Stimulated activated CD8-positive, alpha-beta memory T cell treated with anti-CD3 and anti-CD28 coated beads, Interleukin-15, amount 100 ng/mL, for 4 hours (primary cell): ENCODE measurements at places on chromosomes 11 and 22.
A peak's percentile ranks its signal among the peaks of the same experiment; 100 is the strongest.

- DNase-seq, result no peak
These were observed 2.1 kb upstream of the BATF2 start for GRCh38 chr11:64998690-64999431.

- no peak for DNase-seq
These were observed 26.7 kb downstream of the SERGEF start for GRCh38 chr11:17986007-17986710.

- DNase-seq, result peak; percentile 36
These were observed 98.4 kb downstream of the VPREB1 start for GRCh38 chr22:22342697-22343580.

GRCh38 chr22:50606946-50607658, 6.5 kb downstream of the MAPK8IP2 start:
- no peak for DNase-seq

DNA sequence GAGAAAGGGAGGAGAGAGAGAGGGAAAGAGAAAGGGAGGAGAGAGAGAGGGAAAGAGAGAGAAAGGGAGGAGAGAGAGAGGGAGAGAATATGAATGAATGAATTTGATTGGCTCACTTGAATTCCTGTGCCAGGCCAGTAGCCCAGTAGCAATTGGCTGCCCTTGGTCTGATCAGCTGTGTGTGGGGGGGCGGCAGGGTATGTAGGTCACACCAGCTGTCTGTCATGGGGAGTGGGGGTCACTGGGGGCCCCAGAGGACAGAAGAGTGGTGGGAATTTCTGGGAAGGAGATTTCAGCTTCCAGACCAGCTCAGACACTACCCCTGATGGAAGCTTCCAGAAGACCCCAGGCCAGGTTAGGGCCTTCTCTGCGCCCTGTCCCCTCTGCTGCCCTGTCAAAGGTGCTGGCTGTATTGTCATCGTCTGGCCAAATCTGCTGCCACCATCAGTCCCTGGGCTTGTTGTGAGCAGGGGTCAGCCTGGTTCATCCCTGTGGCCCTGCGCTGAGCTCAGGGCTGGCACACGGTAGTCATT, 21.1 kb downstream of the MPPED1 start:
- no peak for DNase-seq

GRCh38 chr22:37681556-37682049, 4.5 kb upstream of the NOL12 start:
- peak; percentile 57 for DNase-seq

DNA sequence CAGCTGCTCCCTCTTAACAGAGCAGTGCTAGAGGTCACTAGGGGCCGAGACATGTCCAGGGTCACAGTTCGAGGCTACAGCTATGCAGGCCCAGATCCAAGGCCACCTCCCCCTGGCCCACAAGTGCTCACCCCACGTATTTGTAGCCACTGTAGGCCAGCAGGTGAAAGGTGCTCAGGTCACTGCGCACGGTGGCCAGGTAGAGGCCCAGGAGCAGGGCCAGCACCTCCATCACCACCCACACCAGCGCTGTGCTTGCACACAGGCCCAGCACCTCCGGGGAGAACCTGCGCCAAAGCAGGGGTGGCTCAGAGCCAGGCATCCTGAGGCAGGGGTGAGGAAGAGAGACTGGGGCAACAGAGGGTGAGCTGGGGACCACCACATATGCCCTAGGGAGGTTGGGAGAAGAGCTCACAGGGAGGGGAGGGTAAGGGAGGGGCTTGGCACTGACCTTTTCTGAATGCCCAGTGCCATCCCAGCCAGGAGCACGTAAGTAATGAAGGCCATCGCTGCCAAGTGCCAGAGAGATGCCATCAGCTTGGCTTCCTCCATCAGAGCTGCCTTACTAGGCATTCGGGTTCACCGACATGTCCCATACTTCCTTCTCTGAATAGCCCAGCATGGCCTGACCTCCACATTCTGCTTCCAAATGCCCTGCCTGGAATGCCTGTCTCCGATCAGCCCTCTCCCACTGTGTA, 3.5 kb downstream of the YIF1A start:
- no peak for DNase-seq

GRCh38 chr11:103317118-103317517, 207.9 kb downstream of the DYNC2H1 start:
- no peak for DNase-seq

DNA sequence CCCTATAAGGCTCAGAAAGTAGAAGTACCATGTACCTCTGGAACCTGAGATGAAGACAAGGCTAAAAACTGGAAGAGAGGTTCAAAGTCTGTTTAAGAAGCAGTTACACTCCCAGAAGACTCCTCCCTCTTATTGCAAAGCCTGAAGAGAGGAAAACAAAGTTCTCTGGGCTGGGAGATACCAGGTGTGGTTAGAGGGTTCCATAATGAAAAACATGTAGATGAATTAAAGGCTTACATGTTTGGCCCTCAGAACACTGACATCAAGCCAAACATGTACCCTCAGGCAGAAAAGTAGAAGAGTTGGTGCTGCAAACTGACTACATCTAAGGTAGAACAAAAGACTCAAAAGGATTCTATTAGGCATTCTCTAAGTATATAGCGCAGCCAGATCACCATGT, 205.3 kb downstream of the TTC28 start:
- DNase-seq, result no peak

- DNase-seq, result no peak
These were observed 16.7 kb upstream of the ALDH3B2 start for GRCh38 chr11:67691149-67691548.

DNA sequence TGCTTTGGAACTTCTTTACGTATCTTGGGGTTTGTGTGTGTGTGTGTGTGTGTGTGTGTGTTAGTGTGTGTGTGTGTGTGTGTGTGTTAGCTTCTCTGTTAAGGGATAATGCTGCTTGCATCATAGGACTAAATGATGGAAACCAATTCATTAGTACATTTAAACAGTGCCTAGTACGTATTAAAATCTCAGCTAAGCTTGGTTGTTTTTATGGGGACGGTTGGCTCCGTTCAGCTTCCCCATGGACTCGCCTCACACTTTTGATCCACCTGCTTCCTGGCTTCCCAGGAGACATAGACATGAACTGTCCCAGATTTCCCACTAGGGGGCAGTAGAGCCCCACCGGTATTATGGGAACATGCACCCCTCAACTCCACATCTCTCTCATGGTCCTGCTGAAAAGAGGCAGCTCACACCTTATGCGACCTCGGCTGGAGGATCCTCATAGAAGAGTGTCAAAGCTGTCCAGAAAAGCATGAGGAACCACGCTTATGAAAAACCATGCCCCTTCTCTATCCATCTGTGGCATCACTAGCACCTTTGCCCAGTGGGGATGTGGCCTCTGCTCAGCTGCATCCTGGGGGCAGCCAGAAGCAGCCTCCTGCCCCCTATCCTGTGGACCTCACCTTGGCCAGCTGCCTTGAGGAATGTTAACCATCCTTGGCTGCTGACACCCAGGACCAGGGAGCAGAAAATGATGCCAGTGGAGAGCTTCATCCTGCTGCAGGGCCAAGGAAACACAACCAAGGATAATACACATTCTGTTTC, 9.7 kb upstream of the SAAL1 start:
- peak; percentile 19 for DNase-seq

- no peak for DNase-seq
These were observed 76.0 kb downstream of the TRIM29 start for GRCh38 chr11:120061761-120062560.

DNA sequence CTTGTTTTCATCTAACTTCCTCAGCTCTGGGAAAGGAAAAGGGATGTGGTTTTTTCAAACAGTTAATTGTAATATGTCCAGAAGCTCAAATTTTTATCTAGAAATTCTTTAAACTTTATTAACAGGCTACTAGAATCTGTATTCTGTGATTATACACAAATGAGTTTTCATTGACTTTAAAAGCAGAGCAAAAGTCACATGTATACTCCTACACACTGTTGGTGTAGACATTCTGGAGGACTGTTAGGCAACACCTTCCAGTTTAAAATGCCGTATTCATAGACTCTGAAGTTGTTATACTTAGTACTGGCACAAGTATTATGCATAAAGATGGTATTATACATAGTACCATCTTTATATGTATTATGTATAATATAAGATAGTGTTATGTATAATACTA, 64.9 kb downstream of the SPECC1L start:
- no peak for DNase-seq

- DNase-seq, result no peak
These were observed 17.7 kb downstream of the NAV2 start for GRCh38 chr11:19730373-19730772.

DNA sequence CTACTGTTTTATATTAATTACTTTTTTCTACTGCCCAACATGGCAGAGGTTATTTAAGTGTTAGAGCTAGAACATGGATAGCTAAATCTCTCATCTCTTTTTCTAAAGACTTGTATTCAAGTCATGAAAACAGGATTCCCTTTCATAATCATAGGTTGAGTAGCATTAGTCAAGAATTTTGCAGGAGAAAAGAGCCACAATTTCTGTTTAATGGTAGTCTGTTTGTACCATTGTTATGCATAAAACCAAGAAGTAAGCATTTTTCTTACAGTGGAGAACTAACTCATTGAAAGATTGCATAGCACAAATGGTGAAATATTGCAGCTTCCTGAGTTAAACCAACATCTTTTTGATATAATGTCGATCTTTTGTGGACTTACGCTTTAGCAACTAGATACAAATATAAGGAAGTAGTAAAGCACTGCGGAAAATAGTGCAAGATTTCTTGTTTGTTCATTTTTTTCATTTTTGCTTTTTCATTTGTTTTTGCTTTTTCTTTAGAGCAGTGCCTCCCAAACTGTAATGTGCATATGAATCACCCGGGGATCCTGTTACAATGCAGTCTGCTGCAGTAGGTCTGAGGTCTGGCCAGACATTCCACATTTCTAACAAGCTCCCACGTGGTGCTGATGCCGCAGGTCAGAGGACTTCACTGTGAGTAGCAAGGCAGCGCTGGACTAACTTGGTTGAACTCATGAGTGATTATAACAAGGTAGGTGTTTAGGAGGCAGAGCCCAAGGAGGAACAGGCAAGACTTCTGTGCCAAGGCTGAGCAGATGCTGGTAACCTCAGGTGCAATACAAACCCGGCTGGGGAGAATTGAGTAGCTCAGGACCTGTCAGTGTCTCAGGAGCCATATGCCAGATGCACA, 4.6 kb downstream of the ETS1 start:
- no peak for DNase-seq

GRCh38 chr11:99098751-99099150, 78.0 kb downstream of the CNTN5 start:
- DNase-seq, result no peak
